ENCODE measurements at places on chromosomes 6 and 20.

- DNase-seq: no peak
Measured at GRCh38 chr6:51954681-51955080, 132.7 kb downstream of the PKHD1 start.

DNA sequence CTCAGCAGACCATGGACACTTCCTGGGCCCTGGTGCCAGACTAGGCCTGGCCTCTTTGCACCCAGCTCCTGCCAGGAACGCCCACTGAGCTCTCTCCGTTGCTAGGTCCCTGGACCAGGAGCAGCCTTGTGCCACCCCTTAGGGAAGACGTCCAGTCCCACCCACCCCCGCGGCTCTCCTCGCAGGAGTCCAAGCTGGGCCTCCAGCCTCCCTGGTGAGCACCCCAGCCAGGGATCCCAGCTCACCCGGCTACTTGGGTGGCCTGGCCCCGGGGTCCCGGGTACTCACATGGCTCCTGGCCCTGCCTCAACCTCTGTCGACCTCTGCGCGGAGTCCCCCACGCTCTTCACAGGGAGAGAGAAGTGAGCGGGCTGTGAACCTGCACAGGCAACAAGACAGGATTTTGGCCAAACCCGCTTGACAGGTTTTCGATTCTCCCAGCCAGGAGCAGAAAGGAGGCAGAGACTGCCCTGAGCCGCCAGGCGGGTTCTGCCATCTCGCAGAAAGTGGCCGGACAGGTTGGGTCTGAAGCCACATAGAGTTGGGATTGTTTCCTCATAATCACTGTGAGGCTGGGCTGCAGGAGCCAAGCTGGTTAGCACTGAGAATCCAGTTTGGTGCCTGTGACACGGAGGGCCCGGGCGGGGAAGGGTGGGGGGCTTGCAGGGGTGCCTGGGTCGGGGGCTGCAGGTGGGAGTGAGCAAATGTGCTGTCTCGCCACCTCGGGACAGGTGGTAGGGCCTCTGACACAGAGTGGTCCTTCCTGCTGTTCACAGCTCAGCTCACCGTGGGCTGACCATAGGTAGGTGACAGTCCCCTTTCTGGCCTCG lies at the start of gene RBBP8NL:
TSS of gene RBBP8NL (minus strand) at position 368 of the 830 bp plus-strand sequence. CDS start 7,892 bp downstream, outside the sequence.
- DNase-seq: no peak

DNA sequence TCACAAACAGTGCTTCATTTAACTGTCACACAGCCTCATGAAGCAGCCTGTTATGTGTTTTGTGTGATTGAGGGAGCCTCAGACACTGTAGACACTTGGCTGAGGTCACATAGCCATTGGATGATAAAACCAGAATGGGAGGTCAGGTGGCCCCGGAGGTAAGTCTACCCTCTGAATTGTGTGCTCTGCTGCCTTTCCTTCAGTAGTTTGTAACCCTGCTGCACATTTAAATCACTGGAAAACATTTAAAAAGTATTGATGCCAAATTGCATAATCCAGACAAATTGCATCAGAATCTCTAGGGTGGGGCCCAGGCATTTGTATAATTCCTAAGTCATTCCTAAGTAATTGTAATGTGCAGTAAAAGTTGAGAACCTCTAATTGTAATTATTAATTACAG lies 85.2 kb upstream of the ECI2 start:
- no peak for DNase-seq

GRCh38 chr6:12392490-12392889 lies 102.3 kb downstream of the EDN1 start:
- no peak for DNase-seq

- no peak for DNase-seq
Measured at GRCh38 chr6:147829835-147830234, 321.3 kb downstream of the SAMD5 start.

- DNase-seq: no peak
Measured at GRCh38 chr6:113432521-113433334, 424.4 kb upstream of the MARCKS start.

DNA sequence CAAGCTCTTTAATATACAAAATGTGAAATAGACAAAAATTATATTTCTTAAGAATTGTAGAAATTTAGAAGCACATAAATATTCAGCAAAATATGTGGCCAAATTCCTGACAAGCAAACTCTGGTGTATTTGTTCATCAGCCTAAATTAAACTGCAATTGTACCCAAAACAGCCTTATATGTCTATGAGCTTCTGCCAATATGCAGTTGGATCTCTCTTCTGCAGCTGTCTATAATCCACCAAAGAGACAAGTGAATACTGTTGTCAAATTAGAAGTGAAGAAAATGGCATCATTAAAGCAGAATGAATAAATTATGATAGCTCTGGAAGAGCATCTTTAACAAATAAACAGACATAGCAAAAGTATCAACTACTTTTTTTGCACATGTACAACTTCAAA lies 755.7 kb downstream of the GRIK2 start:
- no peak for DNase-seq
